Germinal center (tissue), 1 donor: ENCODE measurements at places on chromosomes 3 and 15.
A peak's percentile ranks its signal among the peaks of the same experiment; 100 is the strongest.

GRCh38 chr3:16085884-16086608 is 88.4 kb upstream of the GALNT15 start:
- no peak for DNase-seq

- no peak for DNase-seq
These were observed 42.9 kb downstream of the CTDSPL start for GRCh38 chr3:37904601-37905000.

- no peak for DNase-seq
These were observed 376.9 kb downstream of the CNTN6 start for GRCh38 chr3:1469687-1470086.

- no peak for DNase-seq
These were observed 67.4 kb downstream of the DTWD1 start for GRCh38 chr15:49688135-49688790.

GRCh38 chr3:52959773-52960172 is 62.4 kb upstream of the STIMATE start:
- no peak for DNase-seq

GRCh38 chr3:187227658-187228258 is 30.5 kb downstream of the RTP1 start:
- no peak for DNase-seq

- no peak for DNase-seq
These were observed 250.3 kb downstream of the SLC9A9 start for GRCh38 chr3:143597774-143598652.

DNA sequence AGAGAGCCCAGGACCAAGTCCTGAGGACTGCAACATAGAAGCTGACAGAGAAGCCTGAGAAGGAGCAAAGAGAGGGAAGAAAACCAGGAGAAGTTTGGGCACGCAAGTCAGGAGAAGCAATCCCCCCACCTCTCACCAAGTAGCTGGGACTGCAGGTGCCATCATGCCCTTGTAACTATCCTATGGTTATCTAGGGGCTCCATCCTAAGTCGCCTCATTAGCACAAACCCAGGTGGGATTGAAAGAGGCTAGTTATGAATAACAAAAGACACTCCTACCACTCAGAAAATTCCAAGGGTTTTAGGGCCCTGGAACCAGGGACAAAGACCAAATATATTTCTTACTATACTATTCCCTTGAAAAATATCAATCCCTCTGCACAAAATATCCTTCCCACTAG is 53.5 kb downstream of the CCR4 start:
- no peak for DNase-seq

DNA sequence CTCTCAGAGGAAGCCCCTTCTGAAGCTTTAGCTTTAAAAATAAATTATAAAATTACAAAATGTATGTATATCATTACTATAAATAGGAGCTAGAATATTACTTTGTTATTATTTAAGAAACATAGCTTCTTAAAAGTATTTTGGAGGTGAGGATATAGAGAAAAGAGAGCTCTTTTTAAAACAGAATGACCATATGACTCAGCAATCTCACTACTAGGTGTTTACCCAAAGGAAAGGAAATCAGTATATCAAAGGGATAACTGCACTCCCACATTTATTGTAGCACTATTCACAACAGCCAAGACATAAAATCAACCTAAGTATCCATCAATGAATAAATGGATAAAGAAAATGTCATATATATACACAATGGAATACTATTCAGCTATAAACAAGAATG is 119.6 kb downstream of the DMXL2 start:
- DNase-seq: no peak

DNA sequence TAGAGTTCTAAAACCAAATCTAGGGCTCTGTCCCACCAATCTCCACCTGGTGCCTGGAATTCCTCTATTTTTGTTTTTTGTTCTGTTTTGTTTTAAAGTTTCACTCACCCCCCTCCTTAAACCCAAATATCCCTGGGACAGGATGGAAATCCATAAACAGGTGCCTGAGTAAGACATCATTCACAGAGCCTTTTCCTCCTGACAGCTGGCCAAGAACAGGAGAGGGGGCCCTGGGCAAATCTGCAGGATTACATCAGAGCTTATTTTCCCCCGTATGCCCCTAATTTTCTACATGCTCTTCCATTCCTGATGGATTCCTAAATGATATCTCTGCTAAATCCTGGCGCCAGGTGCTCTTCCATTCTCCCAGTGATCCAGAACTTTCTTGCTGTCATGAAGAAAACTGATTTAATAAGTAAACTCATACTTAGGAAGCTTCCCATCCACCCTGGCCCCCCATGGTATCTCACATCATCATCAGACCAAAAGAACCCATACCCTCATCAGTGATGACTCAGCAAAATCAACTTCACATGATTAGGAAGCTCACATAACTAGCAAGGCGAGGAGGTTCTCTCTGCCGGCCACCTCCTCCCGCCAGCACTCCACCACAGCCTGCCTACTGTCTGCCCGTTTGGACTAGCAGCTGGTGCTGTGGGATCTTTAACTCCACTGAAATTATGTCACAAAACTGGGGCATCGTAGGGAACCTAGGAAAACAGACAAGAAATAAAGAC is 61.0 kb downstream of the LIPC start:
- no peak for DNase-seq

- DNase-seq: no peak
These were observed 38.4 kb downstream of the PAQR5 start for GRCh38 chr15:69337138-69337537.

- peak; percentile 27 for DNase-seq
These were observed 47.8 kb downstream of the KBTBD8 start for GRCh38 chr3:67045711-67046465.

- DNase-seq: no peak
These were observed 239.9 kb upstream of the TBC1D5 start for GRCh38 chr3:17982211-17982880.

- no peak for DNase-seq
These were observed 182.2 kb downstream of the GHSR start for GRCh38 chr3:172266103-172266502.

DNA sequence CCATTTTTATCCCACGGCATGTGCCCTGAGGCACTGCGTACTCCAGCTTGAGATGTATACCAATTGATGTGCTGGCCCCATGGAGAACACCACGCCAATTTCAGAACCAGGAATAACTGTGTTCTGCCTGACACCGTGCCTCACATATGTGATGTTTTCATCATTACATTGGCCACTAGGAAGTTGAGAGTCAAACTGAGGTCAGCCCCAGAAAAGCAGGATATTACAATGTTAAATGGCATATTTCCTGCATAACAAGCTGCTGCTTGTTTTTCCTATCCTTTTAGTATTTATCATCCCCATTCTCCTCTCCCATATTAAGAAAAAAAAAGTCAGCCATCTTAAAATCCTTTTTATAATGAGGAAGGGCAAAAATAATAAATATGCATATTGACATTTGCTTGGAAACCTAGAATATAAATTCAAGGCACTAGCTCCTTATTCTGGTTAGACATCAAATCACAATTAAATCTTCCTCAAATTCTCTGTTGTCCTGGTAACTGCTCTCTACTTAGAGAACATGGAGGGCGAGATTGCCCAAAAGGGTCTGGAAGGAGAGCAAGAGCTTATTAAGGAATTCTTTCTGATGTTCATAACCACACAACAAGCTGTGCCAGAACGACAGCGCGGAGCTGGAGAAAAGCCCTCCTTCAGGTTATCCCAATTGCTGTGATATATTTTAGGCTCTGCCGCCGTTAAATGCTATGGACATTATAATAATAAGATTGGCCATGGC is 112.6 kb downstream of the UACA start:
- no peak for DNase-seq

DNA sequence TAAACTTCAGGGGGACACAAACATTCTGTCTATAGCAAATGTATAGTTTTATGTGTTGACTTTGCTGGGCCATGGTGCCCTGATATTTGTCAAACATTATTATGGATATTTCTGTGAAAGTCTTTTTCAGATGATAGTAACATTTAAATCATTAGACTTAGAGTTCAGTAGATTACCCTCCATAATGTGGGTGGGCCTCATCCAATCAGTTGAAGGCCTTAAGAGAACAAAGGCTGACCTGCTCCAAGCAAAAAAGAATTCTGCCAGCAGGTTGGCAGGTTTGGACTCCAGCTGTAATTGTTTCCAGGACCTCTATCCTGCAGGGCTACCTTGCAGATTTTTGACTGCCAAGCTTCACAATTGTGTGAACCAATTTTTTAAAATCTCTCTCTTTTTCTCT is 1250.9 kb downstream of the ROBO1 start:
- DNase-seq: no peak

DNA sequence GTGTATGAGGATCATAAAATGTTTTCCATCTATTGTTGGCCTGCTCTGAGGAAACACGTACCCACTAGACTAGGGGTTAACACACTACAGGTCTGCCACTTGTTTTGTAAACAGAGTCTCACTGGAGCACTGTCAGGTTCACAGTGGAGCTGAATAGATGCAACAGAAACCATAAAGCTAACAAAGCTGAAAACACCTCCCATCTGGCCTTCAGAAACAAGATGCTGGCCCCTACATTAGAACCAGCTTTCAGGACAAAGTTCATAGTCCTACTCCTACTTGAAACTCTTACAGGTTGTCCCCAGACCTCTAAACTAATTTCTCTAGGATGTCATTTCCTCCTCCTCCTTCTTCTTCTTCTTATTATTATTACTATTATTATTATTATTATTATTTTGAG is 42.3 kb downstream of the SNX4 start:
- no peak for DNase-seq

GRCh38 chr15:67680641-67681040 is 138.1 kb downstream of the MAP2K5 start:
- no peak for DNase-seq

- no peak for DNase-seq
These were observed 14.5 kb upstream of the LYZL4 start for GRCh38 chr3:42424911-42425310.

GRCh38 chr15:86629409-86630356 is 550.0 kb downstream of the AGBL1 start:
- no peak for DNase-seq

- no peak for DNase-seq
These were observed 35.8 kb downstream of the PLD1 start for GRCh38 chr3:171774521-171774920.

DNA sequence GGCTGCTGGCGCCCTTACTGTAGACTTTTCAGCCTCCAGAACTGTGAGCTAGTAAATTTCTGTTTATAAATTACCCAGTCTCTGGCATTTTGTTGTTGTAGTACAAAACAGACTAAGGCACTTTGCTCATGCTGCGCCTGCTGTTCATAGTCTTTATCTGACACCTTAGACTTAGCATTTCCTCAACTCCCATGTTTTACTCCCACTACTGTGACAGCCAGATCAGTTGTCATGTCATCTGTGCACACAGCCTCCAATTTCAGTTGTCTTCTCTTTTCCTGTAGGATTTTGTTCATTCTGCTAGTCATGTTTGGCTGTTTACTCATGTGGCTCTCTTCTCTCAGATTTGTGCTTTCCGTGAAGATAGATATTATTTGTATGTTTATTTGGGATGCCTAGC is 62.0 kb downstream of the TCF12 start:
- DNase-seq: no peak

GRCh38 chr3:65448120-65448519 is 590.6 kb downstream of the MAGI1 start:
- DNase-seq: no peak

DNA sequence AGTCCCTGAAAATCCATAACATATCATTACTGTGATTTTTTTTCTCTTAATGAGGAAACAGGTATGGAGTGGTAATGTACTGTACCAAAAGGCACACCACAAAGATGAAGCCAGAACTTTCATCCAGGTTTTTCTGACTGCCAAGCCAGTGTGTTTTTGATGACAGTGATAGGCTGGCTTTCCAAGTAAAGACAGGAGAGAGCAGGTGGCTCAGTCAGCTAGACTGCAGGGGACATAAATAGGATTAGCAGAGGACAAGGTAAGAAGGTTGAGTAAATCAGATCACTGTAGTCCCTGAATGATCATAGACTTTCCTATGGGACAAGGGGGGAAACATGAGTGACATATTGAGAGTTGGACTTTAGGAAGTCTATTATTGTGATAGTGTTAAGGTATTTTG is 127.9 kb downstream of the GADL1 start:
- DNase-seq: no peak

DNA sequence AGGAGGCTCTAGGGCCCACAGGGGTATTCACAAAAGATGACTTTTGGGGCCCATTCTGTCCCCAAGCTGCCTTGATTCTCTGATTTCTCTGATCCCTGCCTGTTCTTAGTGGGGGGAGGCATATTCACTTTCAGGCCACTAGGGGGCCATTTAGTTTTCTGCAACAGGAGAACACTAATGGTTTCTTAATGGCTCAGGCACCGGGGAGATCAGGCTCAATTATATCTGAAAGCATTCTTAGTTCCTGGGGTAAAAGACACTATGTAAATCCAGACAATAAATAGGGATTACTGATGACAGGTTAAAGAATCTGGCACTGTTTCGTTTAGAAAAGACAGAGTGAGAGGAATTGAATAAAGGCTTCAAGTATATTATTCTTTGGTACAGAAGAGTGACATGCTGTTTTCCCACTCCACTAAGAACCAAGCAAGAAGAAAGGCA is 2.5 kb upstream of the INAFM2 start:
- peak; percentile 78 for DNase-seq

GRCh38 chr3:38577371-38578080 is 72.0 kb downstream of the SCN5A start:
- DNase-seq: no peak

GRCh38 chr15:61621146-61621545 is 392.0 kb upstream of the RORA start:
- DNase-seq: peak; percentile 30

GRCh38 chr3:142723665-142723967 is 218 bp upstream of the TRPC1 start:
- DNase-seq: no peak

DNA sequence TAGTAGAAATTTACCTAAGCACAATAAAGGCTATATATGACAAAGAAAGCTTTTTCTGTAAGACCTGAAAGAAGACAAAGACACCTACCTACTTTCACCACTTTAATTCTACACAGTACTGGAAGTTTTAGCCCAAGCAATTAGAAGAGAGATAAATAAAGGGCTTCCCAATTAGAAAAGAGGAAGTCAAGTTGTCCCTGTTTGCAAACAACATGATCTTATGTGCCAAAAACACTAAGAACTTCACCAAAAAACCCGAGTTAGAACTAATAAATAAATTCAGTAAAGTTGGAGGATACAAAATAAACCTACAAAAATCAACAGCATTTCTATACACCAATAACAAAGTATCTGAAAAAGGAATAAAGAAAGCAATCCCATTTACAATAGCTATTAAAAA is 190.9 kb downstream of the NR2F2 start:
- DNase-seq: no peak

GRCh38 chr3:1439395-1439794 is 346.6 kb downstream of the CNTN6 start:
- peak; percentile 2 for DNase-seq

GRCh38 chr15:82540055-82540983 is at the start of gene RPS17:
Gene RPS17 (minus strand): TSS chr15:82540457. CDS start chr15:82540428, 29 bp downstream.
- DNase-seq: peak; percentile 99
